Endothelial cell of umbilical vein (primary cell): ENCODE measurements at places on chromosomes 5 and 9. TPM values are rescaled to one million over a fixed set of nuclear protein-coding genes. Genes with fewer than 3 reads are reported as not detected.

The EPB41L4B gene
- total RNA-seq = 0.15 and 0.23 TPM in 2 replicates

The SEMA6A gene
- 1.4 and 1.5 TPM in 2 replicates for total RNA-seq

DNA sequence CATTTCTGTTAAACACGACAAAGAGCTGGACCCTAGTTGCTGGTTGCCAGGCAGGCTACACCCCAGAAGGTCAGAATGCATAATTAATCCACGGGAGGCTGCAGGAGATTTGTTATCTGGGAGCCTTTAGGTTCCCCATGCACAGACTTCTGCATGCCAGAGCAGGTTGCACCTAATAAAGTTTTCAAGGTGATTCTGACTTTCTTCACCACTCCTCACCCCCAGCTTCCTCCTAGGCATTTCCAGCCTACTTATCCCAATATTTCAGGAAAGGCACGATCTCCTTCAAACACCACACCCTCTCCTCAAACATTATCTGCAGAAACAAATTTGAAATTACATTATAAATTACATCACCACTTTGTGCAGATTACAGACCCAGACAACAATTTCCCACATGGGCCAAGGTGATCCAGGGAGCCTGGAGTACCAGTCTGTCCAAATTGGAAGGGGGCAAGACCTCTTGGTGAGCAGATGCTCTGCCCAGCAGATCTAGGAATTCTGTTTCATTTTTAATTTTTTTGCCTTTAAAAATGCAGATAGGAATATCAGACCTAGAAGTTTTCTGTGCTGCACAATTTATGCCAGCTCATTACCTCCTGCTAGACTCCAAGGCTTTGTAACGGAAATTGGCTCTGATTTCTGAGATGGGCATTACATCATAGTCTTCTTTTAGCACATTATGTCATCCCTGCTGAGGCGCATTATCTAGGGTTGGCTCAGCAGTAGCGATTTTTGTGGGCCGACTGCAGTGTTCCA is 363.4 kb upstream of the SLC30A5 start:
- H3K4me1 ChIP-seq = no peaks in the 10 kb centered on the region
- no peak overlapping the region for H3K27ac ChIP-seq
- H3K27me3 ChIP-seq = no peaks in the 10 kb centered on the region
- no peak overlapping the region for H3K4me3 ChIP-seq
- no peaks in the 10 kb centered on the region for H3K36me3 ChIP-seq

DNA sequence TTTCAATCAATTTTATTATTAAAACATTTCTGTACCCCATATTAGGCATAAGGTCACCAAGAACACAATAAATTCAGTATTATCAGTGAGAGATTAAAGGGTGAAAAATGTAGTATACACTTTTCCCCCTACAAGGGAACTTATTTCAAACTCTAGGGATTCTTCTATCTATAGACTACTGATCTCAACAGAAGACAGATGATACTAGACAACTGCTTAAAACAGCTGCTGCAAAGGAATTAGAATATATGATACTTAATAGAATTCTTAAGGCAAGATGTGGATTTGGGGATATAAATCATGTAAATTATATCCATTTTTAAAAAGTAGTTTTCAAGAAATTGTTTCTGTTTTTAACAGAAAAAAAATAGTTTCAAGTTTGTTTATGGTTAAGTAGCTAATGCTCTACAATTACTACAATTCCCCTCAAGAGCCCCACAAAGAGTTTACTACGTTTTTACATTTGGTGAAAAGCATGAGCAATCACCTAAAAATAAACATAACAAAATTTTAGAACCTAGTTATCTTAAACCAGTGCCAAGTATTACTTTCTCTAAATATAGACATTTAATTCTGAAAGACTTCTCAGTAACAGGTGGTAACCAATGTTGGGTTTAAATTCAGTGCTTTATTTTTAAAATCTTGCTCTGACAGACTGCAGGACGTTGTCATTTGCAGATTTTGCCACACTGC is 6.0 kb downstream of the KIF24 start:
- peaks cover 3% of the 10 kb centered on the region for H3K4me1 ChIP-seq
- no peak for DNase-seq
- no peaks in the 10 kb centered on the region for H3K27me3 ChIP-seq
- no peak overlapping the region for H3K27ac ChIP-seq

DNA sequence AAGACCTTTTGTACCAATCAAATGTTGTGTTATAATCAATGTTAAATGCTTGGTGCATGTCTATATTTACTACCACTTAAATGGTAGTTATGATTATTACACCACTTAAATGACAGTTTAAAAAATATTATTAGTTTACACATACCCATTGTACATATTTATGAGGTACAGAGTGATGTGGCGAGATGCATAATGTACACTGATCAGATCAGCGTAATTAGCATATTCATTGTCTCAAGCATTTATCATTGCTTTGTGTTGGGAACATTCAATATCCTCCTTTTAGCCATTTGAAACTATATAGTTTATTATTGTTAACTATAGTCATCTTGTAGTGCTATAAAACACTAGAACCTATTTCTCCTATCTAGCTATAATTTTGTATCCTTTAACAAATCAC is 434.4 kb upstream of the ACTBL2 start:
- H3K27me3 ChIP-seq = peaks cover 8% of the 10 kb centered on the region
- no peak for DNase-seq
- no peak overlapping the region for H3K27ac ChIP-seq
- no peaks in the 10 kb centered on the region for H3K4me1 ChIP-seq

DNA sequence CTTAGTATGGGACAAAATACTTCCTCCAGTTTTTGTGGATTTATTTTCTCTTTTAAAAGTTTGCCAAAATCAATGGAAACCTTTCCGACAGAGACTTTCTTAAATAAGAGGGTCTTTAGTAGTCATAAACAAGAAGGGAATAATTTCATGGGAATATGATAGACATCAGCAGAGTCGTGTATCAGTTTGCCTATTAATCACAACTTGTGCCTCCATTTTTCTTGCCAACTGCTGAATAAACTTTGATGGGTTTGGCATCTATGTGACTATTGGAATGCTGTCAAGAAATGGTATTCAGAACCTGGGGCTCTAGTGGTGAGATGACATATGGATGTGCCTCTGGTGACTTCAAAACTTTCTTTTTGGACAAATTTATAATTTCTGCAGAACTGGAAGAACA is 1668.2 kb downstream of the MAT2B start:
- no peaks in the 10 kb centered on the region for H3K27me3 ChIP-seq
- H3K27ac ChIP-seq = no peak overlapping the region
- DNase-seq = no peak
- H3K4me3 ChIP-seq = no peak overlapping the region
- no peaks in the 10 kb centered on the region for H3K36me3 ChIP-seq
- no peaks in the 10 kb centered on the region for H3K4me1 ChIP-seq

- H3K36me3 ChIP-seq = no peaks in the 10 kb centered on the region
- peaks cover 60% of the 10 kb centered on the region for H3K4me1 ChIP-seq
- H3K4me3 ChIP-seq = no peak overlapping the region
- no peak for DNase-seq
- H3K27ac ChIP-seq = no peak overlapping the region
- H3K27me3 ChIP-seq = no peaks in the 10 kb centered on the region
Measured at GRCh38 chr5:149448431-149448830, 69.3 kb upstream of the IL17B start.
